ENCODE measurements at places on chromosomes 7 and 10. TPM values are rescaled to one million over a fixed set of nuclear protein-coding genes. Genes with fewer than 3 reads are reported as not detected.

The NPM3 gene
- total RNA-seq, result 86.0 TPM

The ZNF365 gene
- 3.3 TPM for total RNA-seq

The PIP4K2A gene
- 38.6 TPM for total RNA-seq

The MRC1 gene
- 0.19 TPM for total RNA-seq

The ADIRF gene
- 69.4 TPM for total RNA-seq

The DPYSL4 gene
- 7.6 TPM for total RNA-seq

The SPDYE9 gene
- not detected for total RNA-seq

The FBXL13 gene
- total RNA-seq, result 3.7 TPM

The OR2A5 gene
- total RNA-seq, result not detected

The TSPAN12 gene
- 5.9 TPM for total RNA-seq

Data from regular cardiac myocyte (primary cell).